ENCODE measurements at places on chromosomes 6 and 20.

DNA sequence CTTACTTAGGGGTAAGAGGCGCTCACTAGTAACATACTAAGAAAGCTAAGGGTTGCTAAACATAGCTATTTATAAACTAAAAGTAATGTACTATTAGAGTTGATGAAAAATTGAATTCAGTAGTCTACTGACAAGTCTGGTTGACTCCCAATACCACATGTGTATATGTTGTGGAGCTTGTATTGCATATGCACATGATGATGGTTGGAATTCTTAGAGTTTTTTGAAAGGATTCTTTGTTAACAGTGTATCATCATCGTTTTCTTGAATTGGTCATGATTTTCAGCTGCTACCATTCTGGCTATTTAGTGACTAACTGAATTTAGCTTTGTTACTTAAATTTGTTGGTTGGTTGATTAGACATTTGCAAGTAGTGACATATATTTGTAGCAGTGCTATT is 27.2 kb downstream of the ABRACL start:
- no peak for DNase-seq

- no peak for DNase-seq
Observed at GRCh38 chr20:61954276-61955021, 111.2 kb downstream of the TAF4 start.

GRCh38 chr20:22833851-22834250 is 201.3 kb upstream of the SSTR4 start:
- no peak for DNase-seq

- DNase-seq = no peak
Observed at GRCh38 chr6:163955756-163956155, 541.2 kb downstream of the QKI start.

DNA sequence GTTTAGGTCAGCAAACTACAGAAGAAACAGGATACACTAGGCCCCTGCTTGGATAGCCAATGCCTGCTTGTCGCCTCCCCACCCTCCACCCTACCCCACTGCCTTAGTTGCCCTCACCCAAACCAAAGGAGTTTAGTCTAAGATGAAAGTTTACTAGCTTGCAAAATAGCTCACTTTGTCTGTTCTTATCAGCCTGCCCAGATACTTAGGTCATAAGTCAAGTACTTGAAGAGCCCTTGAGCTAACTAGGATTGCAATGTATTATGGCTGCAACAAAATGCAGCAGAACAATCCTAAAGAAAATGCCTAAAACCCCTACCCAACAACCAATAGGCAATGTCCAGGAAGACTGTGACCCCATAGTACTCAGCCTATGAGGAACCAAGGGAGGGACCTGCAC is 7.3 kb upstream of the ENTPD6 start:
- DNase-seq = no peak

- no peak for DNase-seq
Observed at GRCh38 chr6:168032005-168032760, 34.7 kb downstream of the KIF25 start.

Measured in activated T-helper 1 cell treated with anti-CD3 and anti-CD28 coated beads, Interleukin-2, amount 50 U/mL, for 16 hours (primary cell).